ENCODE measurements at places on chromosomes 7 and 10. TPM values are rescaled to one million over a fixed set of nuclear protein-coding genes. Genes with fewer than 3 reads are reported as not detected.

DNA sequence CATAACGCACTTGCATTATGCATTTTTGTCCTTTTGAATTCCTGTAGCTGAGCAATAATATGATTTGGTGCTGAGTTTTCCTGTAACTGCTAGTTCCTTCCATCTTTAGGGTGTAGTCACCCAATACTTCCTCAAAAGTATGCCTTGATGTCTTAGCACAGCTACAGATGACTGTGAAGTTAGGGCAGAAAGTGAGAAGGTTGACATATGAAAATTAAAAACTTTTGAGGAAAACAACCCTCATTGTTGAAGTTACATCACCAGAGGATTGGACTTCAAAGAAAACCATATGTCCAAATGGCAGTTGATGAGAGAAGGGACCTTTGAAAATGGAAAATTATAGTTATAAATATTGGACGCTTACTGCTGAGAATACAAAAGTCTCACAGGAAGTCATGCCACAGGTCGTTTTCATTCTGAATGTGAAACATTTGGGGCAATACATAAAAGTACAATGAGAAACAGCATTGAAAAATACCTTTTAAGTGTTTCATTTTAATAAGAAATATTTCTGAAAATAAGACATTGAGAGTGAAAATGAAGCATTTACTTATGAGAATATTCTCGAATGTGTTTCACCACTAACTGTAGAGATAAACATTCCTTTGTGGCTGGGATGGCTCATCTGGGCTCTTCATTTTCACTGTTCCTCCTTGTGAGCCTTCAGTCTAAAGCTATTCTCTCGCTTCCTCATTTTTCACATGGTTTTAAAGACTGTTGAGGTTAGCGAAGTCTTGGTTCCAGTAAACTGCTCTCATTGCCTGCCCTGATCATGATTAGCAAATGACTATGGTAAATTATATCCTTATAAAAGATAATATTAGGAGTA, 61.4 kb upstream of the NME8 start:
- no peak for DNase-seq

DNA sequence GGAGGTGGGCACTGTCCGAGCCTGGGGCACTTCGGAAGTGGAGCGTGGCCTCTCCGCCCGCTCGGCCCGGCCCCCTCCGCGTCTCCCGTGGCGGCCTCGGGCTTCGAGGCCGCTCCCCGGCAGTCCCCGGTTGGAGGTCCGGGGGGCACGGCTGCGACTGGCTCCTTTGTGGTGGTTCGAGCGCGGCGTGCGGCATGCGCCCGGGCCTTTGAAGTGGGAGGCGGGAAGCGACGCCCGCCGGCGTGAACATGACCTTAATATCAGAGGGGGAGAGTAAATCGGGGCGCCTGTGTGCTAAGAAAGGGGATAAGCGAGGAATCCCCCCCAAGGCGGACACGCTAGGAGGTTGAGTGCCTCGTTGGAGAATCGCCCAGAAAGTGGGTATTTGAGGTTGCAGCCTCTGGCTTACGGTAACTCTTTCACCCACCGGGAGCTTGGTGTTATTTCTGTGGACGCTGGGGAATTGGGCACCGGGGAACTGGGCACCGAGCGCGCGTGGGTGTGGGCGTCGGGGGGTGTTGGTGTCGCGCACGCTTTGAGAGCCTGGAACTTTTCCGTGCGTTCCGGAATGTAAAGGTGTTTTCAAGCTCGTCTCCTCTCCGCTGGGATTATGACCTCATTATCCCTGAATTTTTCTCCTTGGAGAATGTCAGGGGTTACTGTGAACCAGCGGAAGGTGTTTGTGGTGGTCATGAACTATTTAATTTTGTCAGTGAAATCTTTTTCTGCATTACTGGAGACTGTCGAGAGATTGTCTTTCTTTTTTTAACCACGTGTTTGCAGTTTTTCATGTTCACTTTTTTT, 660 bp downstream of the SUV39H2 start:
- DNase-seq: peak; percentile 28

GRCh38 chr10:123559823-123560092, 106.4 kb upstream of the GPR26 start:
- DNase-seq: no peak

DNA sequence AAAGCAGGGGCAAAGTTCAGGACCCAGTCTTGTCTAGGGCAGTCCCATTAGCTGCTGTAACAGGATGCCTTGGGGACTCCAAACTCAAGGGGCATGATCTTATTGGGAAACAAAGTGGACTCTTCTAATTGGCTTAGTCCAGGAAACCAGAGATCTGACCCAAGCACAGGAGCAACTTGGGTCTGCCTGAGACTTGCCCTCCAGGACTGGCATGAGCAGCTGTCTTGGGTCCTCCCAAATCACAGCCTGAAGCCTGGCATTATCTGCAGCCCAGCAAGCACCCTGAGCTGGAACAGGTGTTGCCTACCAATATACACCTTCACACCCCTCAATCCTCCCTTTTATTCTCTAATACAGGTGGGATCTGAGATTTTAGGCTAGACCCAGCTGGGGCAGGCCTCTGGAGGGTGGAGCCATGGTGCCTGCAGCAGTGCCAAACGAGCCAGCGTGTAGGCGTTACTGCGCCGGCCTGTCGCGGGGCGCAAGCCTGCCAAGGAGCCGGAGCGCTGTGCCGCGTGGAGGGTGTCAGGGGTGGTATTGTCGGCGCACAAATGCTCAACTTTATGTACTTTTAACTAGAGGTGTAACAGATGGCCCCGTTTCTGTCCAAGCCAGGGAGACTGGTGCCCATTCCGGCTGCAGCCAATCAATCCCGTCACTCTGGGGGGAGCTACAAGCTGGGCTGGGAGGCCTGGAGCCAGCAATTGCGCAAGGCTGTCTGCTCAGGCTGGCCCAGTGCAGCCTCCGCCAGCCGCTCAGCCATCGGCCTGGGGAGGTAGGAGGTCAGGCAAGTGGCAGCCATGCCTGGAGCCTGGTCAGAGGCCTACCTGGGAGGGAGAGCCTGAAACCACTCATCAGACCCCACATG, 12.8 kb upstream of the LBX1 start:
- DNase-seq: no peak

GRCh38 chr7:47038621-47039020, 543.3 kb downstream of the TNS3 start:
- peak; percentile 20 for DNase-seq

DNA sequence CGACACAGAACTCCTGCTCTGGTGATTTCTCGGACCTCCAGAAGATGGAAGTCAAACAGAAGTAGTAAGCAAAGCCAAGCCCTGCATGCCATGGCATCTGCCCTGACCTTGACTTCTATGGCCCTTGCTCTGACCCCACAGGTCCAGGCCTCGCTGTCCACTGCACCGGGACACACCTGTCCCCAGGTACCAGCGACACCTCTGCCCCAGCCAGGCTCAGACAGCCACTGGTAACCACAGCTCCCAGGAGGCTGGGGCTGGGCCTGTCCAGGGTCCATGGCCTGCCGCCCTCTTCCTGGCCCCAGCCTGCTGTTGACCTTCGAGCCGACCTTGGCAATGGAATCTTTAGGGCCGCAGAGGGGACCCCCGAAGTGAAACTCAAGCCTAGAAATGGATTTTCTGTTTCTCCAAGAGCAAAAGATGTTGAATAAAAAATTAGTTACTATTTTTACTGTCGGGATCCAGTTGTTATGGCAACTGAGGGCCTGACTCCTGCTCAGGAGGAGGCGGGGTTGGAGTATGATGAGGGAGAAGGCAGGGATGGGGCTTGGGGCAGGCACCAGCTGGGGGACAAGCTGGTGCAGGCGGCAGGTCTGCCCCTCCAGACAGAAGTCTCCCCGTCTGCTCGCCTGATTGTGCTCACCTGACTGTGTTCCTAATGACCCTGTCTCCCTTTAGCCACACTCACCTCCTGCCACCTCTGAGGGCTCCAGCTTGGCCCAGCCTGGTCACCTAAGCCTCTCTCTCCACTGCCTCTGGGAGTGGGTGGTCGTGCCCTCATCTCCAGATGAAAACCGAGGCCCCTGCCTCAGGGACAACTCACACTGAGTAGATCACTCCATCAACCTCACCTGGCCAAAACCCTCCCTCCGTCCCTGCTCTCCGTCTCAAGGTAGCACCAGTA, 4.1 kb upstream of the MMD2 start:
- no peak for DNase-seq

Gene PHTF2
- total RNA-seq: 19.7 TPM
